ENCODE measurements at places on chromosomes 2 and 18.

DNA sequence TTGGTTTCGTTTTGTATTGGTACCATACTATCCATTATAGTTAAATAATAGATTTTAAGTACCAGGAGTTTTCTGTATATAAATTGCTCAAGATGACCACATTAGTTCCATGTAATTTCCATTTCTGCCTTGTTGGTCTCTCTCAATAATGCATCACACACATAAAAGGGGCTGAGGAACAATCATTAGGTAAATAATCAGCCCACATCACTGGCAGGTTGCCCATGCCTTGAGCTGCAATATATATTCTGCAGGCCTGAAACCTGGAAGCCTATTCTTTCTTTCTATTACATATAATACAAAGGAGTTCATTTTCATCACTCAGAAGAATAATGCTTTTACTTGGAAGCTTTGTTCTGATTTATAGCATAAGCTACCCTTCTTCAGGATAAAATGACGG is 616.1 kb upstream of the PKDCC start:
- no peak for DNase-seq

GRCh38 chr2:162106146-162106551 is 32.1 kb upstream of the DPP4 start:
- no peak for DNase-seq

DNA sequence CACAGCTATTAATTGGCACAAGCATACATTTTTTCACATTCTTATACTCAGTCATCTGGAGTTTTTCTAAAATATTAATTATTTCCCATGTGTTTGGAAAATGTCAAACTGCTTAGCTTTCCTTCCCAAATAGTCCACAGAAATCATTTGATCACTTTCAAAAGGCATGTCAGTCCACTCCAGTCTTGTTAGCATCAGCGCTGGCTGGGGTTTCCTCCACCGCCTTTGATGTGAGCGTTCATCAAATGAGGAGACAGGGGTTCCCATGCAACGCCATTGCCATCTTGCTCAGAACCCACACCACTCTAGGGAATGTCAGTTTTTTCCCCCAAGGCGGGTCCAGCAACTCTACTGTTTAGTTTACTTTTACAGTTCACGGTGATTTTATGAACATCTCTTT is 13.1 kb upstream of the RAX start:
- no peak for DNase-seq

- no peak for DNase-seq
Observed at GRCh38 chr2:204289066-204289465, 256.2 kb upstream of the PARD3B start.

DNA sequence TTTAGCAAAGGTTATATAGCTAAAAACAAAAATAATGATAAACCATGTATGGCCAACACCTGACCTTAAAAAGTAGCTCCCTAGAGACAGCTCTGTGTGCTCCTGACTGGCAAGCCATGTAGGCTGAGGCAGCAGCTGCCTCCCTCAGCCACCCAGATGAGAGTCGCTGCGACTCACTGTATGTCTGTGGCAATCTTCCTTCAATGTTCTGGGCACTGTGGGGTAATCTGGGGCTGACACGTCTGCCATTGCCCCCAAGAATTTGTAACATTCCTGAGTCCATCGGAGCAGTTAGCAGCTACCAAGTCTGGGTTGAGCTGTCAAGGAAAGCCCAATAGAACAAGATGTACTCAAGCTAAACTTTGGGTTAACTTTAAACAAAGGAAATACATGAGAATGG is 106.4 kb upstream of the DAPL1 start:
- peak; percentile 53 for DNase-seq

- DNase-seq, result no peak
Observed at GRCh38 chr18:49842656-49843055, 29.3 kb upstream of the ACAA2 start.
